NCI-H526 (cell line): ENCODE measurements at places on chromosomes 13 and 19.

DNA sequence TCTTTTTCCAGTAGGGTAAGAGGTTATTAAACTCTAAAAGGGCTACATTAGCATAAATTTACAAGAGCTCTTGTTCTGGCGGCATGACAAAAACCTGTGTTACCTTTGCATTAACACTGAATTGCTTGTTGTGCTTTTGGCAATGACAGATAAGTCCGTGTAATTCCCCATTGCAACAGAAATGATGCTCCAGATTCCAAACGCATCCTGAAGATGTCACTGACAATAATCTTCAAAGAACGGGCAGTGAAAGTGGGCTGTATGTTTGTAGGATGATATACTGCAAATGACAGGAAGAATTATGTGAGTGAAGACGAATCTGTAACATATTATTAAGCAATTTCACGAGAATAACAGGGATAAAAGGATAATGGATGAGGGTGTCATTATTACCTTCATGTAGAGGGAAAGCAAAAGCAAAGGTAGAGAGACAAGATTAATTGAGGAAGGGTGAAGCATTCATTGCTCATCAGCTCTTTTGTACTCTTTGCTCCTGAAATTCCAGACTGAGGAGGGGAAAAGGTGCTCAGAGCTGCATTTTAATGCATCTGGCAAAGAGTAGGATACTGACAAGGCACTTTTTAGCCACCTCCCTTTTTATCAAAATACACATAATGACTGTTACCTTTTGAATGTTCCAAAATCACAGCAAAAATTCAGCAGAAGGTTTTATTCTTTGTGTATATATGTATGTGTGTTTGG lies 38.5 kb upstream of the MAB21L1 start:
- no peak for DNase-seq

DNA sequence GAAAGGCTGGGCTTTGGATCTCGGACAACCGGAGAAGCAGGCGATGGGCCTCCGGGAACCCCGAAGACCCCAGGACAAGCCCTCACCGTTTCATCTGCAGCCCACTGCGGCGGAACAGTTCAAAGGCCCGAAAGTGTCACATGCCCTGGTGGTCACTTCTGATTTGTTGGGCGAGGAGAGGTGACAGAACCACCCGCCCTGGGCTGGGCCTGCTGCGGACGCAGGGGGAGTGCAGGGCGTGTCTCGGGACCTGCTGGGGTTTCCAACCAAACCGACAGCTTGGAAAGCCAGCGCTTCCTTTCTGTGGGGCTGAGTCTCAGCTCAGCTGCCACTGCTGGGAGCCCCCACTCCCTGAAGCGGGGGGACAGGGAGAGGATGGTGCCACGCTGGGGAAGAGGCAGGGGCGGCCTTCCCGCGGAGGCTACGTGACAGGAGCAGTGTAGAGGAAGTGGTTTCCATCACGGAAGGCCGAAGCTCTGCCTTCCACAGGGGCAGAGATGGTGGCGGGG lies 22.8 kb upstream of the ZBTB7A start:
- DNase-seq = no peak

GRCh38 chr13:88456151-88456550 lies 785.0 kb downstream of the SLITRK5 start:
- DNase-seq = no peak

DNA sequence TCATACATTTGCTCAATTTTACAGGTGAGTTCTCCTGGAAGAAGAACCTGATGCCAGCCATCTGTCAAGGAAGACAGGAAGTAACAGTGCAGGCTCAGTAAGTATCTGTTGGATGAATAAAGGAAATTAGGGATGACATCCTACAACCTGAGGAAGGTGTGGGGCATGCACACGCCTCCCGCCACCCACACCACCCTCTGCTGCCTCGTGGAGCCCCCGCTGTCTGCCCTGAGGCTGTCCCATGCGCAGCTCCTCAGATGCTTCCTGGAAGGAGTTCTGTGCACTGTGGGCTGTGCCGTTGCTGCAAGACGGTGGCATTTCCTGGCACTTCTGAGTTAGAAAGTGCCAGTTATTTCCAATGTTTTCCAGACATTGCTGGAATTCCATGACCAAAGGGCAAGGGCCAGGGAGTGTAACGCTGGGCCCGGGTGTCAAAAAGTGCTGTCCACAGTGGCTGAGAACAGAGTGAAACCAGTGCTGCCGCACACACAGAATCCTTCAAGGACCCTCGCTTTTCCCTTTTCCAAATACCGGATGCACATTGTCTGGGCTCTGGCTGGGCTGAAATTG lies 4.2 kb upstream of the TEX29 start:
- no peak for DNase-seq

DNA sequence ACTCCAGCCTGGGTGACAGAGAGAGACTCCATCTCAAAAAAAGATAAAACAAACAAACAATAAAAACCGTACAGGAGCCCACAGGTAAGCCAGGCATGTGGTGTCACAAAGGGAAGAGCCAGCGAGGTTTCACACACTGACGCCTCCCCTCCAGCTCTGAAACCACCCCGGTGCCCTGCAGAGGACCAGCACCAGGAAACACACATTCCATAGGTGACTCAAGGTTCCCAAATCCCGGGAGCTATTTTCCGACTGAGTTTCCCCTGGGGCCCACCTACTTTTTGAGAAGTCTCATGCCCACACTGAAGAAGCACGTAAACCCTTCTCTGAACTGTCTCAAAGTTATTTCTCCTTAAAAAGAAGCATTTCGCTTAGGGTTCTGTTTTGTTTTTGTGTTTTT lies 40.3 kb downstream of the RHPN2 start:
- no peak for DNase-seq

GRCh38 chr13:37074703-37075102 lies 15.2 kb upstream of the SUPT20H start:
- DNase-seq = peak; percentile 62

- DNase-seq = no peak
Measured at GRCh38 chr13:74825152-74825937, 656.6 kb downstream of the TBC1D4 start.

- no peak for DNase-seq
Measured at GRCh38 chr19:558770-559439, 13.5 kb upstream of the BSG start.

- DNase-seq = peak; percentile 40
Measured at GRCh38 chr19:31255831-31256592, 93.2 kb downstream of the TSHZ3 start.

DNA sequence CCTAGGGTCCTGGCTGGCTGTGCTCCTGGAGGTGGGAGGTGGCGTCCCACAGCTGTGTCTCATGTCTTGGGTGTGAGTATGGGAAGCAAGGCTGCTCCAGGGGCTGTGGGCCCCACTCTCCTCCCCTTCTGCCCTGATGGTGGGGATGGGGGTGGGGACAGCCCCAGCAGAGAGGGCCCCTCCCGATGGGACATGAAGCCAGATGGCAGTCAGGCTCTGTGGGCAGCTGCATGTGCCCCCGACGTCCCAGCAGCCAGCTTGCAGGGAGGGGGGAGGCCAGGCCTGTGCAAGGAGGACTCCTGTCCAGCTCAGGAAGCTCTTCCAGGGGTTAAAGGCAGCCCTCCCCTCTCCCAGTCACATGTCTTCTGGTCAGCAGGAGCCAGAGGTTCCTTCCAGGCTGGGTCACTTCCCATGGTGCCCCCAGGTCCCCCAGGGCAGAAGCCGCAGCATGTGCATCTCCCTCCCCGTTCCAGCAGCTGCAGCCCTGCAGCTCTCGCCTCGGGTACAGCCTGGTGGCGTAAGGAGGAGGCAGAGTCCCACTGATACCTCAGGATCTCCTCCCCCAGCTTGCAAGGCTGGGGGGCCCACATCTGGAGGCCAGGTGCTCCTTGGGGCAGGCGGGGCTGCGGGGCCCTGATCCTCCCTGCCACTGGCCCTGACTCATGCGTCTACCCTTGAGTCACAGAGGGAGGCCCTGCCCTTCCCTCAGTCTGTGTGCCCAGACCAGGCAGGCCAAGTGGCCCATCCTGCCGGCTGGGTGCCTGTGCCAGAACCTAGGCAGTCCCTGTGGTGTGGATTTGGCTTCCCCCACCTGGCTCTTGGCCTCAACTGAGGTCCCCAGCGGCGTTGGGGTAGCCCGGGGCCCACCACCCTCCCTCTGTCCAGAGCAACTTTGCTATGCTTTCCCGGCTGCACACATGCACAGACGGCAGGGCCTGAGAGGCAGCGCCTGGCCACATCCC lies 13.0 kb downstream of the YIPF2 start:
- DNase-seq = no peak

GRCh38 chr13:91308299-91308698 lies 39.2 kb upstream of the MIR17HG start:
- no peak for DNase-seq

DNA sequence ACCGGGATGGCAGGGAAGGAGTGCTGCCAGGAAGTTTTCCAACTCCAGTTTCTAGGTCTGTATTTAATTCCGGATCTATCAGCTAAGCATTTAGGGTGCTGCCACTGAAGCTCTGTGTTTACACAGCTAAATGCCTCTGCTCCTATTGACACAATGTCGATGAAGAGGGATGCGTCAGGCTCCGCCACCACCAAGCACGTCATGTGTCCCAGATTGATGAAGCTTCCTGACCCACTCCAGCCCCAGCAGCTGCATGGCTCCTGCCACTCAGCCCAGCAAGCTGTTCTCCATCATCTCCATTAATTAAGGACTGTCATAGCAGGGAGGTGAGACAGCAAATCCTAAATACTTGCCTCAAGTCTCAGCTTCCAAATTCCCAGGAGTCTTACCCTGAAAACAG lies 435.2 kb upstream of the ZNF507 start:
- no peak for DNase-seq

DNA sequence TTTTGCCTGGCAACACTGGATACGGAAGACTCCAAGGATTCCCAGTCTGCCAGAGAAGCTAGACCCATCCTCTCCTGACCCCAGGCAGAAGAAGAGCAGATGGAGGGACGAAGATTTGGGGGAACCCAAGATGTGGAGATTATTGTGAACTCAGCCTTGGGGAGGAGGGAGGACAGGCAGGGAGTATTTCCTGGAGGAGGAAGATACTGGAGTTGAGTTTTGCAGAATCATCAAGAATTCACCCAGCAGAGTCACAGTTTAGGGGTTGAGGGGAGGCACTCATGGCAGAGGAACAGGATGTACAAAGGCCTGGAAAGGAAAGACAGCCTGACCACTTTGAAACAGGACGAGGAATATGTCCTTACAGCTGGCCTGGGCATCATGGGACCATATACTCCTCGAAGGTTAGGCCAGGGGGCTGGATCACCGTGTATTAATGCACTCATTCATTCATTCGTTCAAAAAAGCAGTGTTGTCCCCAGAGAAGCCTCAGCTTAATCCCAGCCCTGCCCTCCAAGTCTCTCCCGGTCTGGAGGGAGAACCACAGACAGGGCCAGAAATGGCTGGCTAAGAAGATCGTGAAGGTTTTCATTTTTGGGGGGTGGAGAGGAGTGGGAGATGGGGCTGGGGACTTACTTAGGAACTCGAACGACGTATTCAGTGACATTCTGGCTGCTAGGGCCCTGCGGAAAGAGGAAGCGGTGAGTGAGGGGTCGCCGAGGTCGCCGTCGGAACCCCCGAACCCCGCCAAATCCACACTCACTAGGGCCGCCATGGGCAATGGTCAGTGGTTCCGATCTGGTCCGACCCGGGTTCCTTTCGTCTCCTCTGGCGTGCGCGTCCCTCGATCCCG lies 517 bp downstream of the GTF2F1 start:
- DNase-seq = no peak

- DNase-seq = no peak
Measured at GRCh38 chr13:23381866-23382265, 51.6 kb downstream of the SACS start.

- no peak for DNase-seq
Measured at GRCh38 chr19:10126213-10126639, 6.5 kb upstream of the EIF3G start.

- DNase-seq = no peak
Measured at GRCh38 chr13:108558489-108558888, 70.9 kb upstream of the MYO16 start.

DNA sequence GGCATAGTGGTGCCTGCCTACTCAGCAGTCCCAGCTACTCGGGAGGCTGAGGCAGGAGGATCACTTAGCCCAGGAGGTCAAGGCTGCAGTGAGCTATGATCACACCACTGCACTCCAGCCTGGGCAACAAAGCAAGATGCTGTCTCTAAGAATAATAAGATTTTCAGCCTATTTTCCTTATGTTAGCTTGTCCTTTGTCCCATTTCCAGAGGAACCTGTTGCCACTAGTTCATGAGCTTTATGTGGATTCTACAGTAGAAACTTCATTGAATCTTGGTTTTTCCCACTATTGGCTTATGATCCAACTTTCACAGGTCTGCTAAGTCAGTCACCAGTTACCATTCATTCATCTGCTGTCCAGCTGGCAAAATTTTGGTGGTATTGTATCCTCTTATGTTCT lies 18.2 kb downstream of the FFAR2 start:
- DNase-seq = no peak

GRCh38 chr19:18408053-18408476 lies 10.6 kb upstream of the LRRC25 start:
- DNase-seq = peak; percentile 39

DNA sequence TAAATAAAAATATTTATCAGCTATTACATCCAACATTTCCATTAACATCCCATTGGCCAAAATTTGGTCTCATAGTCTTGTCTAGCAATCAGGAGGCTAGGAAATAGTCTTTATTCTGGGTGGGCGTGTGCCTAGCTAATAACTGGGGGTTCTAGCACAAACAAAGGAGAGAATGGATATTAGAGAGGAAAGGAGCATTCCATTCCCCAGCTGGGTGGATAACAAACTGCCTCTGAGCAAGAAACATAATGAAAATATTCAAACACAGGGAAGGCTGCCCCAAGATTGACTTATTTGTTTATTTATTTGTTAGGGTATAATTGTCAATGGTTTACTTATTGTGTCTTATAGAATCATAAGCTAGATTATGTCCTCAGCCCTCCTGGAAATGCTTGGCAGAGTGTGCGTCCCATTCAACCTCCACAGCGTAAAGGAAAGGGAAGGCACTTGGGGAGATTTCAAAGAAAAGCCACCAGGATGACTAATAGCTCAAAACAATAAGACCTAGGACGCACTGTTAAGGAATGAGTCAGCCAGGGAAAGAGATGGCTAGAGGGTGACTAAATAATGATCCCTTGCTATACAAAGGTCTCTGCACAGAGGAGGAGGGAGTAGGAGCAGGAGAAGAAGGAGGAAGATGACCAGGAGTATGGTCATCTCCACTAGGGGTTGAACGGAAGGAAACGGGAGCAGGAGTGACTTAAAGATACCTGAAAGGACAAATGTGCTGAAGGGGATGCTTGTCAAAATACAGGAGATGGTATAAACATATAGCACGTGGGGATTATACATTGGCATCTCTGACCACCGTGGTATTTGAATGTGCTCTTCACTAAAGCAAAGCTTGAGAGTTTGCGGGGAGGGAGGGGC lies 23.5 kb upstream of the USP12 start:
- no peak for DNase-seq

GRCh38 chr13:30234619-30235162 lies 72.7 kb downstream of the KATNAL1 start:
- no peak for DNase-seq
